Skin of body (tissue), 3 donors: ENCODE measurements at places on chromosomes 6 and 20.

GRCh38 chr6:24489881-24490280 lies 503 bp upstream of the GPLD1 start:
- no peak for DNase-seq

DNA sequence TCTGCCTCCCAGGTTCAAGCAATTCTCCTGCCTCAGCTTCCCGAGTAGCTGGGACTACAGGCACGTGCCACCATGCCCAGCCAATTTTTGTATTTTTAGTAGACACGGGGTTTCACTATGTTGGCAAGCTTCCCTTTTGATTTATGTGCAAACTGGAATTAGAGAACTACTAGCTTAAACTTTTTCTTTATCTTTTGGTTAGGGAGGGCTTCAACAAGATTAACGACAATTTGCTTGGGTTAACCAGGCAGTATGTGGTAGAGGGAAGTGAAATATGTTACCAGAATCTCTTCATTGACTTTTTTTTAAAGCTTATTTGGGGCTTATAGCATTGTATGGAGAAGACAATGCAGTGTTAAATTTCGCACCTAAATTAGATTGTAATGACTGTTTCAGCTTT lies 9.0 kb downstream of the MYO6 start:
- DNase-seq: no peak

DNA sequence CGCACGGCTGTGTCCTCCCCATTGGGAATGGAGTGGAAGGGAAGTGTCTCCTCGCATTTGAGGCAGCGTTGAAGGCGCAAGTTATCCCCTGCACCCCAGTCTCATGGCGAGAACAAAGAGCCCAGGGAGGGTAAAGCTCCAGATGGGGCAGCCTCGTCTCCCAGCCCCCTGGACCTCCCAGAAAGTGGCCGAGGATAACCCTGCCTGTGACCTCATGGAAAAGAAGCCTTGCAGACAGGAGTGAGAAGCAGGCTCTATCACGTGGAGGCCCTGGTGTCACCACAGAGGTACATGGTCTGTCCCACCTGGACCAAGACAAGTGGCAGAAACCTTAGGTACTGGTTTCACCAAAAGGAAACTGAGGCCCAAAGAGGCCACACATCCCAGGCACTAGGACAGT lies 134.8 kb upstream of the RPS6KA2 start:
- no peak for DNase-seq

GRCh38 chr20:51208162-51208561 lies 185.3 kb upstream of the KCNG1 start:
- no peak for DNase-seq

- DNase-seq: peak; percentile 95
Observed at GRCh38 chr6:112956696-112957535, 609.8 kb downstream of the RFPL4B start.

DNA sequence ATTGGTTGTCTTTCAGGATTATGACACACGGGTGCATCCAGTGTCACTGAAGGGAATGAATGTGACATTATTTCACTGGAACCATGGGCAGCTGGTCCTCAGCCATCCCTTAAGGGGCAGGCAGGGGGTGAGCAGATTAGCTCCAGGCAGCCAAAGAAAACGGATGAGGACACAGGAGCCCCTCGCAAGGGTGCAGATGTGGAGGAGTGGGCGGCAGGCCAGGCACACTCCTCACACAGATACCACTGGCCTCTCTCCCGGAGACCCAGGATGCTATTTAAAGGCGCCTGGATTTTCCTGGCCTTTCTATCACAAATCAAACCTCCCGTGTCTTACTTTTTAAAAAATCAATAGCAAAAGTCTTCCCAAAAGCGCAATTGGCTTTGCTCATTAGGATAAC lies 210.4 kb downstream of the TAF4 start:
- peak; percentile 19 for DNase-seq

- DNase-seq: no peak
Observed at GRCh38 chr6:100175814-100176310, 181.8 kb upstream of the MCHR2 start.

- DNase-seq: no peak
Observed at GRCh38 chr20:61810738-61811135, 254.9 kb downstream of the TAF4 start.

GRCh38 chr6:42511803-42512422 lies 51.9 kb upstream of the UBR2 start:
- DNase-seq: no peak

- DNase-seq: no peak
Observed at GRCh38 chr6:124434421-124434820, 527.8 kb upstream of the RNF217 start.

GRCh38 chr20:63328026-63328700 lies 33.0 kb downstream of the CHRNA4 start:
- no peak for DNase-seq

DNA sequence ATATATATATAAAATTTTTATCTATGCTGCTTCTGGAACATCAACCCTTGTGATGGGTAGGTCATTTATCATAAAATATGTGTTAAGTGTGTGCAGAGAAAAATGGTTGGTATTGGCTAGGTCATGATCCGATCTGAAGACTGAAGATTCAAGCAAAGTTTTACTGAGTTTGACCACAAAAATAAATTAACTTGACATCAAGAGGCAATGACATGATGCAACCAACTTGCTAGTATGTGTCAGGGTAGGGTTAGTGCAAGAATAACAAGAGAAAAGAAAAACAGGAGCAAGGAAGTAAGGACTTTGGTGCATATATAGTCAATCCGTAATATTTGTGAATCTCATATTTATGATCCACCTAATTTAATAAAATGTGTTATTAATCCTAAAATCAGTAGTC lies 1202.0 kb upstream of the ADGRB3 start:
- no peak for DNase-seq

GRCh38 chr6:124963831-124964763 lies 1.9 kb downstream of the RNF217 start:
- peak; percentile 2 for DNase-seq

GRCh38 chr20:35009665-35010328 lies 54.1 kb downstream of the MYH7B start:
- no peak for DNase-seq

DNA sequence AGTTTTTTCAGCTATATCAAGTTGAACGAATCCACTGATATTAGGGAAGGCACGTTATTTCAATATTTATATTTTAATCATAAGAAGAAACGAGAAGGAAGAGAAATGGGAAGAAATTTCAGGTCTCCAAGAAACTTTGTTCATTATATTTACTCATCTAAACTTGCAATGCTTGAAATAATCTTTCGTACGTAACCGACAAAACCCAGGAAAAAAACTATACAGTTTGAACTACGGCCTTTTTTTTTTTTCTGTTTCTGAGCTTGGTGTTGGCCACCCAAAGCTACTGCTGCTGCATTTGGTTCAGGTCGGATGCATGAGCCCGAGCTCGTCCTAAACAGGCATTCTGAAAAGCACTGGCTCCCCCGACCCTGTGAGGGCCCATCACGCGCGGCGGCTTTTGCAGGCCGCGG lies 548 bp downstream of the PERP start:
- DNase-seq: no peak

GRCh38 chr6:111714416-111715270 lies 109.0 kb upstream of the TRAF3IP2 start:
- no peak for DNase-seq

- peak; percentile 27 for DNase-seq
Observed at GRCh38 chr6:143059663-143060353, 881 bp upstream of the AIG1 start.

GRCh38 chr6:33926451-33926850 lies 122.6 kb upstream of the MLN start:
- no peak for DNase-seq

DNA sequence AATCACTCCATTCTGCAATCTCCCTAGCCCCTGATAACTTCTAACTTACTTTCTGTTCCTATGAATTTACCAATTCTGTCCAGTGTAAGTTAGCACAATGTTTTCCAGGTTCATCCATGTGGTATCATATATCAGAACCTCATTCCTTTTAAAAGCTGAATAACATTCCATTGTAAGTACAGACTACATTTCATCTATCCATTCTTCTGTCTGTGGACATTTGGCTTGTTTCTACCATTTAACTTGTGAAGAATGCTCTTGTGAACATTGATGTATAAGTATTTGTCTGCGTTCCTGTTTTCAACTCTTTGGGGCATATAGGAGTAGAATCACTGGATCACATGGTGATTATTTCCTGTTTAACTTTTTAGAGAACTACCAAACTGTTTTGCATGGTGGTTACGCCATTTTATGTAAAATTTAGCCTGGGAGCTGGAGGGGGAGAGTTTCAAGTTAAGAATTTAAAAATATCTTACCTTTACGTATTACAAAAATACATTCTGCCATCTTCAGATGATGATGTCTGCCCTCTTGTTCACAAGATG lies 156.5 kb downstream of the BTBD3 start:
- no peak for DNase-seq

GRCh38 chr6:100152201-100152600 lies 158.2 kb upstream of the MCHR2 start:
- DNase-seq: no peak
